ENCODE measurements at places on chromosomes 7 and 10.

GRCh38 chr10:1299041-1299726 lies 243.0 kb downstream of the WDR37 start:
- DNase-seq, result no peak

GRCh38 chr7:92335574-92335973 lies 89.8 kb downstream of the ANKIB1 start:
- DNase-seq, result no peak

DNA sequence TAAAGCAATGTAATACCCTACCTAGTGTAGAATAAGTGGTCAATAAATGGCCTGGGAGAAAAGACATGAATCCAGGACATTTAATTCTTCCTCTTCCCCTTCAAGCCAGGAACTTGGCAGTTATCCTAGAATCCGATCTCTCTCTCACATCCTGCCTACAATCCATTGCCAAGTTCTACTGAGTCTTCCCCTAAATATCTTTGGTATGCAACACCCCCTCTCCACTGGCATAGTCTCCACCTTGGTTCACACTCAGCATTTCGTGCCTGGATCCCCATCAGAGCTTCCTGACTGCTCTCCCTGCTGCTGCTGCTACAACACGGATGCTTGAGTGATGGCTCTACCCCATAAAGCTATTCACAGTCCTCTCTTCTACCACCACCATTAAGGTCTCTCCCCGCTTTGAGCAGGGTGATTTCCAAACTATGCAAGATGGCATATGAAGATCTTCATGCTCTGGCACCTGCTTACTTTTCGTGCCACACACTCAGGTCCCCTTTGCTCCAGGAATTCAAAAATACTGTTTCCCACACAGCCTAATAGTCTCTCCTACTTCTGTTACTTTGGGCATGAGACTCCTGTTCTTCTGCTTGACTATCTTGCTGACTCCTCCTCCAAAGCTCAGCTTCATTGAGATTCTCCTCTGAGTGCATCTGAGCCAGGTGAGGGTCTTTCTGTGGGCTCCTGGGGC lies 4.8 kb downstream of the ANK3 start:
- no peak for DNase-seq

GRCh38 chr7:34058801-34059135 lies 153.4 kb downstream of the BMPER start:
- no peak for DNase-seq

GRCh38 chr10:19119191-19119590 lies 70.6 kb downstream of the MALRD1 start:
- DNase-seq, result no peak

GRCh38 chr7:107077699-107078516 lies 33.4 kb downstream of the PRKAR2B start:
- DNase-seq, result no peak

DNA sequence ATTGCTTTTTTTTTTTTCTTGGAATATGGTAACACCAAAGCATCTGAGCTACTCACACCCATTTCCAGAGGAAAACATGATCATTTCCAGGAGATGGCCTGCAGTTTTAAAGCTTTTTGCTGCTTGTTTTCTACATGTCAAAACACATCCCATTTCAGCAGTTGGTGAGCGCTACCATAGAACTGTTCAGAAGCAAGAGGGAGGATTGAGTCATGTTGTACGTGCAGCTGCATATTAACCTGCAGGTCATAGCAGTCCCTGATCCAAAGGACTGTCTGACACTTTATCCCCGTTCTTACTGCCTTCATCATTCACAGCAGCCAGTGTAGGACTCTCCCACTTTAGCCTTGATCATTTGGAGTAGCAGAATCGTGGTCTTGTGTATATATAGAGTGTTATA lies 124.6 kb downstream of the AUTS2 start:
- no peak for DNase-seq

DNA sequence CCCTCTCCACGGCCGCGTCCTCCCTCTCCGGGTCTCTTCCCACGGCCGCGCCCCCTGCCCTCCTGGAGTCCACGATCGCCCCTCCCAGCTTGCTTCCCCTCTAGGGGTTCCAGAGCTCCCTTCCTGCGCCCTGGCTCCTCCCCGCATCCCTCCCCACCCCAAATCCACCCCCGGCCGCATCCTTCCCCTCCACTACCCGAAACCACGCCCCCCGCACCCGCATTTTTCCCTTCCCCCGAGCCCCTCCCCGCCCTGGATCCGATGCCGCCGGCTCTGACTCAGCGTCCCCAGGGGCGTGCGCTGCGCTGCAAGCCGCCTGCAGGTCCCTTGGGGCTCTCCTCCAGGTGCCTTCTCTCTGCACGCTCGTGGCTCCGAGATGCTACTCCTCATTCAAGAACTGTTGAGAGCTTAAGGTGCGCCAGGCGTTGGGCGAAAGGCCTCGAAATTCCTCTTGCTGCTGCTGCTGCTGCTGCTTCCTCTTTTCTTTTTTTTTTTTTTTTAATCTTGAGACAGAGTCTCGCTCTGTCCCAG lies 372 bp upstream of the TMEM130 start:
- peak; percentile 57 for DNase-seq

- no peak for DNase-seq
These were observed 20.0 kb downstream of the GLI3 start for GRCh38 chr7:42217053-42217452.

DNA sequence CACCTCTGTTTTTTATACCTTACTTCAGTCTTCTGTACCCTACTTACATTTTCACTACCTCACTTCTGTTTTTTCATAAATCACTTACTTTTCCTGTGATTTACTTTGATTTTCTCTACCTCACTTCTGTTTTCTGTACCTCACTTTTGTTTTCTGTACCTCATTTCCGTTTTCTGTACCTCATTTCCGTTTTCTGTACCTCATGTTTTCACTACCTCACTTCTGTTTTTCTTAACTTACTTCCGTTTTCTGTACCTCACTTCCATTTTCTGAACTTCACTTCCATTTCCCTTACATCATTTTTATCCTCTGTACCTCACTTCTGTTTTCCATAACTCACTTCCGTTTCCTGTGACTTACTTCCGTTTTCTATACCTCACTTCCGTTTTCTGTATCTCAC lies 492.0 kb upstream of the AKR1E2 start:
- DNase-seq, result no peak

DNA sequence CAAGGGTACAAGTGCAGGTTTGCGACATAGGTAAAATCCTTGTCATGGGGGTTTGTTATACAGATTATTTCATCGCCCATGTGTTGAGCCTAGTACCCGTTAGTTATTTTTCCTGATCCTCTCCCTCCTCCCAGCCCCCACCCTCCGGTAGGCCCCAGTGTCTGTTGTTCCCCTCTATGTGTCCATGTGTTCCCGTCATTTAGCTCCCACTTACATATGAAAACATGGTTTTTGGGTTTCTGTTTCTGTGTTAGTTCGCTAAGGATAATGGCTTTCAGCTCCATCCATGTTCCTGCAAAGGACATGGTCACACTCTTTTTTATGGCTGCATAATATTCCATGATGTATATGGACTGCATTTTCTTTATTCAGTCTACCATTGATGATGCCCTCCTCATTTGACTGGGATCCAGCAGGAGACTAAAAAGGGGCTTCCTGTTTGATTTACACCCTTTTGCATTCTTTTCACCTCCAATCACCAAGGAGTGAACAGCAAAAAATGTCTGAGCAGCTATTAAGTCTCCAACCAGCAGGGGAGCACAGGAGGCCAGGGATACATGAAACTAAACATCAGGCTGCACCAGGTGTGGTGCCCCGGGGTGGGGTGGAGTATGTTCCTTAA lies 188.2 kb downstream of the SKIDA1 start:
- DNase-seq, result no peak

DNA sequence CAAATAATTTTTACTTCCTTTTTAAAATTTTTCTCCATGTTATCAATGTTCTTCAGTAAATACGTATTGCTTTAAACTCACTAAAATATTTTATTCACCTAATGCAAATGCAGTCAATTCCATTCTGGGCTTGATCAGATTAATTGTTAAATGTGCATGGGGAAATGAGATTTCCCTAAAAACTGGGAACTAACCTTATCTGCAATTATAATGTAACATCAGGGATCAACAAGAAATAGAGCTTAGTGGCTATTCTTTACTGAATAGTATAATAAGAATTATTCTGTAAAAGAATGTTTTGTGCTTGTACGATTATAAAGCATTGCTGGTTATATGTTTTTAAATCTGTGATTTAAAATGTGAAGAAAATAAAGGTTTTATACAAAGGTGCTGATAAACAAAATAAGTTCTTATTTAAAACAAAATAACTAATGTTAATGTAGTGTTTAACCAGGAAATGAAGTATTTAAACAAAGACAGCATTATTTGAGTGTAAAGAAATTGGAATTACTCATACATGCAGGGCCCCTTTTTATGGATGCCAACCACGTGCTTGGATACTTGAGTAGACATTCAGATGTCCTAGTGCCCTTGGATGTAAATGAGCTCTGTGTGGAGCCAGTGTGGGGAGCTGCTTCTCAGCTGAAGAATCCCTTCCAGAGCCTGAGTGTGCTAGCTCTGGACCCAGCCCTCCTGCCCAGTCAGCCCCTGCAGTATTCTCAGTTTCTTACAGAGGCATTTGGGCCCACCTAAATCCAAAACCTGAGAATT lies 84.2 kb downstream of the REEP3 start:
- DNase-seq, result no peak

DNA sequence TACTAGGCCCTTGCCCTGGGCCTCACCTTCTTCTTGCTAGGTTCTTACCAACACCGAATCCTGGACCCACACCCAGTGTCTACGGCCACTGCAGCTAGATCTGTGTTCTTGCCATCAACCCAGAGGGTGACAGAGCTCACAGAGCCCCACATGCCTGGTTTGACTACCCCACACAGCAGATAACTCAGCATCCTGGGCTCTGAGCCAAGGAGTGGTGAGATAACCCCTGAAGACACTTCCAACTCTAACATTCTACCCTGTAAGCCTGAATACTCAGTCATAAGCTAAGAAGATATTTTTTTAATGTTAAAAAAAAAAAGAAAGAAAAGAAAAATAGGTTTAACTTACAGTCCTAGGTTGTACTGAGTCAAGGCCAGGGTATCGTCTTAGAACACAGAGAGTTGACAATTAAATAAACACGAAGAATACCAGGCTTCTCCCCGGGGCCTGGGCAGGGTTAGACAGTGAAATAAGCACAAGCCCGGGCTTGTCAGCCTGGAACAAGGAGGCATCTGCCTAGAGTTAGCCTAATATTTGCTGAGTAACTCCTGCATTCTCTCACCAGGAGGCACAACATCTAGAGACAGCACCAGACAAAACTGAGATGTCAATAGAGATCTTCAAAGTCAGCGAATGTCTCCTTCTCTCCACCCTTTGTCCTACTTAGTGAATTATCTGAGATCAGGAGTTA lies 556.5 kb upstream of the LRRN3 start:
- DNase-seq, result no peak

DNA sequence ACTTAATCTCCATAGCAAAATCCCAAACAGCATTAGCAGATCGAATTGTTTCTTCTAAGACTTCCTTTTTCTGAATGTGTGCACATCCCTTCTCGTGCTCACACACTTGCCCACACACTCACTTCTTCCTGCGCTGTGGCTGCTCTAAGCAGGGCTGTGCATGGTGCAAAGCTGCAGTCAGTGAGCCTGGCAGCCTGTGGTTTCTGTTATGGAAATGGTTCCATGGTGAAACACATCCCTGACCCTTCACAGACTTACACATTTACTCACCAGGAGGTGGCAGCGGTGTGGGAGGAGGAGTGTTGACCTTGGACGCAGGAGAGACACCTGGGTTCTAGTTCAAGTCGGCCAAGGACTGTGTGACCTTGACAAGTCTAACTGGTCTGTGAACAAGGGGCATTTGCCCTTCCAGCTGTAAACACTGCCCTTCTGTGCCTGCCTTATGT lies 24.9 kb downstream of the MTURN start:
- DNase-seq, result no peak

- DNase-seq, result peak; percentile 57
These were observed 2.4 kb downstream of the CHST12 start for GRCh38 chr7:2405601-2406345.

DNA sequence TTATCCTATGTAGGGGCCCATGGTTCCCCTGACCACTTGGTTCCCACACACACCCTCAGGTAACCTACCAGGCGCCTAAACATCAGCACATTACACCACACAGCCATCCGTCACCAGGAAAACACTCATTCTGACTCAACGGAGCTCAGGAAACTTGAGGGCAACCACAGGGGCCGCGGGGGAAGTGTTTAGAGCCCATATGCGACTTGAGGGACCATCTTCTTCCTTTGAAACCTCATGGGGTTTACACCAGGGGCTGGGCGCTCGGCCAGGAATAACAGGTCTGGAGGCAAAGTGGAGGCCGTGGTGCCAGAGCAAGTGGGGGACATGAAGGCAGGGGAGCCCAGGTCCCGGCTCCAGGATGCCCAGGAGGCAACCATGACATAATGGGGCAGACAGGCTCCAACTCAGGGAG lies 1.5 kb downstream of the STX1A start:
- DNase-seq, result peak; percentile 63

GRCh38 chr7:135844903-135845302 lies 96.3 kb upstream of the FAM180A start:
- DNase-seq, result no peak

GRCh38 chr10:93080350-93081046 lies 6.8 kb downstream of the CYP26A1 start:
- peak; percentile 46 for DNase-seq

- no peak for DNase-seq
These were observed 3.7 kb downstream of the PLPP4 start for GRCh38 chr10:120460776-120461175.

DNA sequence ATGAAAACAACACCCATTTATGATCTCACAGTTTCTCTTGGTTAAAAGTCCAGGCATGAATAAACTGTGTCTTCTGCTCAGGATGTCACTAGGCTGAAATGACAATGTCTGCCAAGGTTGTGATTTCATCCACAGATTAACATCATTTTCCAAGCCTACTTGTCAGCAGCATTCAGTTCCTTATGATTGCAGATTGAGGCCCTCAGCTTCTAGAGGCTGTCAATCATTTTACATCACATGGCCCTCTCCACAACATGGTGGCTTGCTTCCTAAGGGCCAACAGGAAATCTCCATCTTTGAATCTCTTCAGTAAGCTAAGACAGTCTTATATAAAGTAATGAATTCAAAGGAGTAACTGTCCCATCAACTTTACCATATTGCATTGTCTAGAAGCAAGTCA lies 377.6 kb downstream of the ANKRD7 start:
- DNase-seq, result no peak

Measured in stimulated activated CD4-positive, alpha-beta T cell treated with anti-CD3 and anti-CD28 coated beads, Interleukin-12 subunit alpha, Interleukin-12 subunit beta, amount 100 ng/mL, for 48 hours (primary cell).